Osteoblast (primary cell): ENCODE measurements at places on chromosomes 7 and 10. TPM values are rescaled to one million over a fixed set of nuclear protein-coding genes. Genes with fewer than 3 reads are reported as not detected.
A peak's percentile ranks its signal among the peaks of the same experiment; 100 is the strongest.

DNA sequence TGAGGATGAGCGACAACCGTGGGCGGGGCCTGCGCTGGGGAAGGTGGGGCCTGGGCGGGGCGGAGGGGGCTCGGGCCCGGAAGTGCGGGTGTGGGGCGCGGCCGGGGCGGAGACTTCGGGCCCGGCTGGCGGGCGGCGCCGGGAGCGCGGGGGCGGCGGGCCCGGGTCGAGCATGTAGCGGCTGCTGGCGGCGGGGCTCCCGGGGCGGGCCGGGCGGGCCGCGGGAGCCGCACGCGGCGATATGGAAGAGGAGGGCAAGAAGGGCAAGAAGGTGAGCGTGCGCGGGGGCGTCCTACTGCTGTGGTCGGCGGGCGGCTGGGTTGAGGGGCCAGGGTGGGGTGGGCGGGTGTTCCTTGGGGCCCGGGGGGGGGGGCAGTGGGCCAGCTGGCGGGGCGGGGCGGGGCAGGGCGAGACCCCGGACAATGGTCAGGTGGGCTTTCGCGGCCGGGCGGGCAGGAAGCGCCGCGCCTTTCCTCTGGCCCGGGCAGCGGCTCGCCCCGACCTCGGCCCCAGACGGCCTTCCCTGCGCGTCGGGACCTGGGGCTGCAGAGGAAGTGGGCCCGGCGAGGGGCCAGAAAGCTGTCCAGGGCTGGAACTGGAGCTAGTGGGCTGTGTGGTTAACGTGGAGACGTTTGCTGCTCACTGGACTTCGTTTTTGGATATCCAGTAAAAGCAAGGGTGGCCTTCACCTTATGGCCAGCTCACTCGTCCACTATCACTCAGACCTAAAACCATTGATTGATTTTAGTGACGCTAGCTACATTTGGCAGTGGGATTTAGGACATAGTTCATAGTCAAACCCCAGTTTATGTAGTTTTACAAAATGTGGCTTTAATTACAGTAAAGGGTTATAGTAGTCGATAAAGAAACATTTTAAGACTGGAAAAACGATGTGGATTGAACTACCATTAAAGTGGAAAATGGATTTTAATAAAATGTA is at the start of gene CCM2:
CCM2 (plus strand) TSS at position 109 of the 940 bp plus-strand sequence; CDS start at position 242, 133 bp downstream.
- peak within 1 kb of the TSS; percentile 59 for H3K27ac ChIP-seq
- no peaks in the 10 kb centered on the region for H3K27me3 ChIP-seq
- no peaks in the 10 kb centered on the region for H3K36me3 ChIP-seq
- H3K4me3 ChIP-seq, result peak within 1 kb of the TSS; percentile 77
- peaks cover 11% of the 10 kb centered on the region for H3K4me1 ChIP-seq

DNA sequence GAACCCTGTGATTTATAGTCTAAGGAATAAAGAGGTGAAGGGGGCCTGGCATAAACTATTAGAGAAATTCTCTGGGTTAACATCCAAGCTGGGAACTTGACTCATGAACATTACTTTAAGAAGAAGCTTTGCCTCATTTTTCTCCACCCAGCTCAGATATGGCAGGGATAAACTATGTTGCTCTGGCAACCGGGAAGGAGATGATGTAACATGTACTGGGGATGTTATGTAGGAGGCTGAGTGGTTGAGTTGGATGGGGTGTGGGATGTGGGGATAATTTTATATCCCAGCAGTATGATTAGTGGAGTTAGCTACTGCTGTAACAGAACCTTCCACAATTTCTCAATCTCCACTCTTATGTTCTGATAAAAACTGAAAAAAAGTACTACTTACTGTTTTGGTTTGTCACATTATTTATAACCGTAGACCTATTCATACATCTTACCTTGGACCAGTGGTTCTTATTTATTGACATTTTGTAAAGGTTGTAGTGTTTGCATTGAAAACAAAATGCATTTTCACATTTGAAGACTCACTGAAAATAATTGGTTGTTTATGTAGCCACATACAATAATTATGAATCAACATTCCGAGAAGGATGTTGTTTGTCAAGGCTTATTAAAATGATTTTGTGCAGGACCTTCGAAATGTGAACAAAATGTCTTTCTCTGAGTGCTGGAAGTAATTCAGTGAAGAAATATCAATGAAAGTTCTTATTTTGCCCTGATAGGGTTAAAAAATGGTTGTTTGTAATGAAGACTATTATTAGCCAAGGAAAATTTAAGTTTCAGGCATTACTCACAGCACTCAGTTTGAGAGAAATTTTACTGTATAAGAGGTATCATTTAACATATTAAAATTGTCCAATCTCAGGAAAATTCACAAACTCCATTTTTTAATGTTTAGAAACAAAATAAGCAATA is 1.3 kb downstream of the OR2F2 start:
- H3K4me3 ChIP-seq, result no peak overlapping the region
- no peaks in the 10 kb centered on the region for H3K36me3 ChIP-seq
- peaks cover 29% of the 10 kb centered on the region for H3K4me1 ChIP-seq
- DNase-seq, result peak; percentile 85

DNA sequence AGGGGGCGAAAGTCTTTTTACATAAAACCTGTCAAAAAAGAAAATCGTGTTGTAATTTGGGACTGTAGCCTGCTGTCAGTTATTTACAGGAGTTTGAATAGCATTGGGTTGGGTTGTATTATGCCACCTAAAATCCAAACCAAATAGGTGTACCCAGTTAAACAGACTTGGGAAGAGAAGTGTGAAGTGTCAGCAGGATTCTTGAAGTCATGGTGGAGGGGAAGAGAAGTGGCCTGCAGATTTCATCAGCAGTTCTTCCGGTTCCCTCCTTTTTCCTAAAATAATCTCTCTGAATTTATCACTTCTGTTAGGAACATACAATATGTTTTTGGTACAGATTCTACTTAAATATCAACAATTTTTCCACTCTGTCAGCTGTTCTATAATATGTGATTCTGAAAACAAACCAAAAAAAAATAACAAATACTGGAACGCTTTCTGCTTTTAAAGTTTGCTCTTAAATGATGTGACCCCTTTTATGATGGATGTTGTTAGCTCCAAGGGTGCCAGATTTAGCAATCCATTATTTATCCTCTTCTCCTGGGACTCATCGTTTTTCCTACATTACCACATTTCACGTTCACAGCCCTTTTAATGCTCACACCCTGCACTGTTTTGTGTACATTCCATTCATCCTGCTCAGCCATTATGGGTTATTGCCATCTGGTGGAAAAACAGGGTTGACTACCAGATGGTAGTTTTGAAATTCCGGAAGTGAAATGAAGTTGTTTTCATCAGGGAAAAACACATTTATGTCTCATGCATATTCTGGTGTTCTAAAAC is 18.7 kb upstream of the ARHGAP12 start:
- no peaks in the 10 kb centered on the region for H3K36me3 ChIP-seq
- no peaks in the 10 kb centered on the region for H3K27me3 ChIP-seq
- DNase-seq, result peak; percentile 92
- H3K27ac ChIP-seq, result peak overlapping the region; percentile 26
- peaks cover 23% of the 10 kb centered on the region for H3K4me1 ChIP-seq

GRCh38 chr7:22397981-22398380 is 41.0 kb upstream of the RAPGEF5 start:
- DNase-seq, result no peak
- H3K27ac ChIP-seq, result no peak overlapping the region
- H3K36me3 ChIP-seq, result no peaks in the 10 kb centered on the region
- H3K4me3 ChIP-seq, result no peak overlapping the region

- H3K4me3 ChIP-seq, result no peak overlapping the region
- no peaks in the 10 kb centered on the region for H3K27me3 ChIP-seq
- no peaks in the 10 kb centered on the region for H3K36me3 ChIP-seq
- DNase-seq, result no peak
- no peaks in the 10 kb centered on the region for H3K4me1 ChIP-seq
Measured at GRCh38 chr10:59754951-59755350, 1.7 kb upstream of the MRLN start.

GRCh38 chr7:14630048-14630447 is 272.5 kb downstream of the DGKB start:
- no peaks in the 10 kb centered on the region for H3K27me3 ChIP-seq
- no peaks in the 10 kb centered on the region for H3K4me1 ChIP-seq
- no peak for DNase-seq
- no peak overlapping the region for H3K27ac ChIP-seq
- H3K36me3 ChIP-seq, result no peaks in the 10 kb centered on the region

GRCh38 chr7:128849804-128850490 is 12.7 kb upstream of the ATP6V1F start:
- no peaks in the 10 kb centered on the region for H3K4me1 ChIP-seq
- no peak overlapping the region for H3K27ac ChIP-seq
- H3K27me3 ChIP-seq, result no peaks in the 10 kb centered on the region
- no peak overlapping the region for H3K4me3 ChIP-seq

DNA sequence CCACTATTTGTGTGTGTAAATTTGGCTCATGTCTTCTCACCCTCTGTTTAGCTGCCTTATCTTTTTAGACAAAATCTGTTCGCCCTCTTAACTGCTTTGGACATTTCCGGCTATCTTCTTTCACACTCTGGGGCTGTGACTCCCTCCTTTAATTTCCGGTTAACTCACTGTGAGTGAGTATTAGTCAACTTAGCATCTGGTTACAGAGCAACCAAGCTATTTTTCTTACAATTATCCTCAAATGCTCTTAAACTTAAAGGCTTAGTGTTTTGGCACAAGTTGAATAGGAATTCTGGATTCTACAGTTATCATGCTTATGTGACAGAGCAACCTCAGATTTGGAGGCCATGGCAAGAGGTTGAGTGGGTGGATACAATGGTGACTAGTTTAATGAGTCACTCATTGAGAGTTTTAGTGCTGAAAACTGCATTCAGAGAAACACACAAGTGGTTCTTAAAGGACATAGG is 177.6 kb upstream of the SEMA3A start:
- peak; percentile 58 for DNase-seq
- H3K4me3 ChIP-seq, result peak overlapping the region; percentile 36
- no peaks in the 10 kb centered on the region for H3K36me3 ChIP-seq
- peaks cover 14% of the 10 kb centered on the region for H3K4me1 ChIP-seq
- H3K27ac ChIP-seq, result peak overlapping the region; percentile 95
- H3K27me3 ChIP-seq, result no peaks in the 10 kb centered on the region

HOXA10 gene
- total RNA-seq, result 32.1 and 43.1 TPM in 2 replicates

SLC39A12 gene
- not detected in 2 replicates for total RNA-seq

ENKUR gene
- total RNA-seq, result 0.59 TPM in 1 of 2 replicates, not detected in the other

LRRC61 gene
- total RNA-seq, result 1.8 and 4.0 TPM in 2 replicates
